ENCODE measurements at places on chromosomes 11 and 22.
A peak's percentile ranks its signal among the peaks of the same experiment; 100 is the strongest.

- peak; percentile 27 for DNase-seq
Measured at GRCh38 chr11:35308157-35308556, 111.2 kb downstream of the SLC1A2 start.

DNA sequence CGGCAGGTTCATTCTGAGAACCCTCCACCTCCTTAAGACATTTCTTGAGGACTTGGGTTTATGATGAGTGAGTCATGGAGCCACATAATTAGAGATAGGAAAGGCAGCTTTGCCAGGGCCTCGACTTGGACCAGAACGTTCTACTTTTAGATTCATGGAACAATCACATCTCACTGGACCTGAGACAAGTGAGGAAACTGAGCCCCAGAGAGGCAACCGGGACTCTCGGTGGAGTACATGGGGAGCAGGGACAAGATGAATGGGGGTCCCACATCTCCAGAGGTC is 59.5 kb downstream of the LINC01488 start:
- DNase-seq = no peak

DNA sequence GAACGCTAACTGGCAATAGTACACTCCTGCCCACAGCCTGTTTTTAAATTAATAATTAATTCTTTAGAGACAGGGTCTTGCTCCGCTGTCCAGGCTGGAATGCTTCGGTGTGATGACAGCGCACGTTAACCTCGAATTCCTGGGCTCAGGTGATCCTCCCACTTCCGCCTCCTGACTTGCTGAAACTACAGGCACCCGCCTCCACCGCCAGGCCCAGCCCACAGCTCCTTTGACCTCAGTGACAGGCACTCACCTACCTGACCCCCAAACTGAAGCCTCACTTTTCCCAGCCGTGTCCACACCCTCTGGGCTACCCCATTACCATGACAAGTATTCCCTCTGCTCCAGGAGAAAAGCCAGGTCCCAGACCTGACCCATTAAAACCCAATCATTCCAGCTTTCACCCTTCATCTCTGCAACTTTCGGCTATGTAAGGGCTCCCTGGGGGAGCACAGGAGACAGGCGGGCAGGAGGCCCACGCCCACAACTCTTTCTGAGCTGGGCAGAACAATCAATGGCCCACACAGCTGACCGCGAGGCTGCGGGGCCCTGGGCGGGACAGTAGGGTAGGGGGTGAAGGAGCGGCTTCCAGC is 730 bp downstream of the LMNTD2 start:
- DNase-seq = no peak

DNA sequence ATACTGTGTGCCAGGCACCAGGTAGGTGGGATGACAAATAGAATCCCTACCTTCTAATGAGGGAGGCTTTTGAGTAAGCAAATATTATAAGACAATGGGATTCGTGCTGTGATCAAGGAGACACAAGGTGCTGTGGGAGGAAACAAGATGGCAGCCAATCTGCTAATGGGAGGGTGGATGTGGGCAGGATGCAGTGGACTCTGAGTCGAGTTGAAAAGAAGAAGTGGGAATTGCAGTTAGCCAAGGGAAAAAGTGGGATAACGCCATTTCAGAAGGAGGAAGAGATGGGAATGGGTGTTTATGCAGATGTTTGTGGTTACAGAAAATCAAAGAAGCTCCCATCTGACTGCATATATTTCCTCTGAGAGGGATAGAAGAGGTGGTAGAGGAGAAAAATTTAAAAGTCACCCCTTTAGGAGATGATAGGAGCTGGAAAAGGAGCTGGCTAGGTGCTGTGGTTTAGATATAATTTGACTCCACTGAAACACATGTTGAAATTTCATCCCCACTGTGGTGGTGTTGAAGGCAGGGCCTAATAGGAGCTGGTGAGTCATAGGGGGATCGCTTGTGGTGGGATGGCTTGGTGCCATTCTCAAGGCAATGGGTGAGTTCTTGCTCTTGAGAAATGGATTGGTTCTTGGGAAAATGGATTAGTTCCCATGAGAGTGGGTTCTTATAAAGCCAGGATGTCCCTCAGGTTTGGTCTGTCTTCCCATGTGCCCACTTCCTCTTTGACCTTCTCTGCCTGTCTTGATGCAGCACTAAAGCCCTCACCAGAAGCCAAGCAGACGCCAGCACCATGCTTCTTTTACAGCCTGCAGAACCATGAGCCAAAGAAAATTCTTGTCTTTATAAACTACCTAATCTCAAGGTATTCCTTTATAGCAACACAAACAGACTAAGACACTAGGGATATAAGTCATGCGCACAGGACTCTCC is 30.0 kb upstream of the POU2AF1 start:
- DNase-seq = no peak

GRCh38 chr22:41845380-41846267 is 12.7 kb downstream of the SREBF2 start:
- DNase-seq = no peak

DNA sequence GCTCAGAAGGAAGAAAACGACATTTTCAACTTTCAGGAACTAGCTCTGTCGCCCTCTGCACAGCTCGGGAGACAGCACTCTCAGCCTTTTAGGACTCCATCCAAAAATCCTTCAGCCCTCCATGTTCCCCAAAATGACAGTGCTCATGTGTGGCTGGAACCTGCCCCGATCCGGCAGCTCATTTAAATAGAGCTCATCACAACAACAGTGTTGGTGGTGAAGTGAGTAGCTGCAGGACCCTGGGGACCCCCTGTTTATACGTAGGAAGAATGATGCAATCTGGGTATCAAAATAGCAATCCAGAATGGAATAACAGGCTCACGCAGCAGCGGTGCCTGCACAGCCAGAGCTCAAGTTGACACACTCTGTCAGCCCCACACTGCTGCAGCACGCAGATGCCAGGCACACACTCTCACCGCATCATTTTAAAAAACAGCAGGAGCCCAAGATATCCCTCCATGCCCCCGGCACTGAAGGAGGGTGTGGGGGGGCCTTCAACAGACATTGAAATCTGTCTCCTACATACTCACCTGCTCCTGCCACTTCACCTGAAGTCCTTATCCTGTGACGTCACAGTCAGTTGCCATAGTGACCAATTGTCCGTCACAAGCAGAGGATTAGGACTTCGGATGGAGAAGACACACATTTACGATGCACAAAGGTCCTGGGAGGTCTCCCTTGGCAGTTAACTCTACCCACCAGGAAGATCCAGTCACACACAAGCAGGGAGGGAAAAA is 24.0 kb downstream of the TRIM66 start:
- DNase-seq = no peak

- DNase-seq = no peak
Measured at GRCh38 chr22:37498289-37498909, 12.2 kb upstream of the MFNG start.

DNA sequence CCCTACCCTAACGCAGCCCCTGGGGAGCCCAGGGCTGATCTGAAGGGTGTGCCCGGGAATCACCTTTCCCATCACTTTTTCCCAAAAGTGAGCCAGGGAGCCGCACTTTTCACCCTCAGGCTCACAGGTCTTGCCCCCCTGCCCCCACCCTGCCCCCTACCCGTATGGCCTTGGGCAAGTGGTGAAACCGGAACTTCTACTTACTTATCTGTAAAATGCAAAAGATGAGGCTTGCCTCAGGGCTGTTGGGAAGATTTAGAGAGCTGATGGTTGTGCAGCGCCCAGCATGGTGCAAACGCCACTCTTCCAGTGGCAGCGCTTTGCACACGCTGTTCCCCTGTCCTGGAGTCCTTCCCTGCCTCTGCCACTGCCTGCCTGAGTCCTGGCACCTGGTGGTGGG is 8.0 kb downstream of the SYT12 start:
- DNase-seq = no peak
